ENCODE measurements at places on chromosomes 1 and 21.
A peak's percentile ranks its signal among the peaks of the same experiment; 100 is the strongest.

DNA sequence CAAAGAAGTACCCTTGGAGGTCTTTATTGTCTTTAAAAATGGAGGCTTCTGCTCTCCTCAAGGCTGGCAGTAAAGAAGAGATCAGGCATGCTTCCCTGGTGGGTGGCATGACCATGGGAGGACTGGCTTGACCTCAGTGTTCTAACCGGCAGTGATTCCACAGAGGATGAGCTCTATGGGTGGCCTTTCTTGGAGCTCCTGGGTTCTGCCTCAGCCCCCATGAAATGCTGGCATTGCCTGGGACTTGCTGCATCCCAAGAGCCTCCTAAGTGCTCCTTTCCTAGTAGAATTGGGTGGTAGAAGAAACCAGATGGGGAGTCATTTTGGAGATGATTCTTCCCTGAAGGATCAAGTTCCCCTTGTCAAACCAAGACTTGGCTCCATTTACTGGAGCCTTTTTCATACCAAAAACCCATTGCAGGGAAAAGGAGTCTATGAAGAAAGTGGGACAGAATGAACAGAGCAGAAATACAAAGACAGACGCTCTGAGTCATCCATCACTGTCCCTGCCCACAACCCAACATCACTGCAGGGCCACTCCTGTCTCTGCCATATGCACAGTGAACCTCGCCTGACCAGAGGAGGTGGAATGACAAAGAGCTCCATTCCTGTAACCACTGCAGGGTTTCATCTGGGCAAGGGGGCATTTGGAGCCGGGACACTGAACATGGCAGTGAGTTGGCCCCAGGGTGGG lies 42.4 kb downstream of the RIMS3 start:
- DNase-seq = no peak

- DNase-seq = no peak
Measured at GRCh38 chr1:69947837-69948236, 257.5 kb downstream of the LRRC40 start.

- no peak for DNase-seq
Measured at GRCh38 chr21:34952701-34953100, 96.4 kb downstream of the RUNX1 start.

DNA sequence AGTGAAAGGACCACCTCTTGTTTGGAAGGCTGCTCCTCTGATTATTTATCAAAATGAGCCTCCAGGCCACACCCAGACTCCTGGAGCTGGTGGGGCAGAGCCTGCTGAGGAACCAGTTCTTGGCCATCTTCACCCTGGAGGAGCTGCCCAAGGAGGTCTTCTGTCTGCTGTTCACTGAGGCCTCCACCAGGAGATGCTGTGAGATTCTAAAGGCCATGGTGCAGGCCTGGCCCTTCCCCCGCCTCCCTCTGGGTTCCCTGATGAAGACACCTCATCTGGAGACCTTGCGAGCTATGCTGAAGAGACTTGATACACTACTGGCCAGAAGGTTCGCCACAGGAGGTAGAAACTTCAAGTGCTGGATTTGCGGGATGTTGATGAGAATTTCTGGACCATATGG lies 61.7 kb upstream of the GJA8 start:
- no peak for DNase-seq

GRCh38 chr1:64775113-64775512 lies 30.2 kb downstream of the RAVER2 start:
- DNase-seq = no peak

- DNase-seq = no peak
Measured at GRCh38 chr1:194296201-194296600, 1109.8 kb upstream of the B3GALT2 start.

GRCh38 chr1:156083800-156084790 lies 1.8 kb upstream of the MEX3A start:
- no peak for DNase-seq

GRCh38 chr1:97538113-97538512 lies 382.7 kb downstream of the DPYD start:
- DNase-seq = no peak

DNA sequence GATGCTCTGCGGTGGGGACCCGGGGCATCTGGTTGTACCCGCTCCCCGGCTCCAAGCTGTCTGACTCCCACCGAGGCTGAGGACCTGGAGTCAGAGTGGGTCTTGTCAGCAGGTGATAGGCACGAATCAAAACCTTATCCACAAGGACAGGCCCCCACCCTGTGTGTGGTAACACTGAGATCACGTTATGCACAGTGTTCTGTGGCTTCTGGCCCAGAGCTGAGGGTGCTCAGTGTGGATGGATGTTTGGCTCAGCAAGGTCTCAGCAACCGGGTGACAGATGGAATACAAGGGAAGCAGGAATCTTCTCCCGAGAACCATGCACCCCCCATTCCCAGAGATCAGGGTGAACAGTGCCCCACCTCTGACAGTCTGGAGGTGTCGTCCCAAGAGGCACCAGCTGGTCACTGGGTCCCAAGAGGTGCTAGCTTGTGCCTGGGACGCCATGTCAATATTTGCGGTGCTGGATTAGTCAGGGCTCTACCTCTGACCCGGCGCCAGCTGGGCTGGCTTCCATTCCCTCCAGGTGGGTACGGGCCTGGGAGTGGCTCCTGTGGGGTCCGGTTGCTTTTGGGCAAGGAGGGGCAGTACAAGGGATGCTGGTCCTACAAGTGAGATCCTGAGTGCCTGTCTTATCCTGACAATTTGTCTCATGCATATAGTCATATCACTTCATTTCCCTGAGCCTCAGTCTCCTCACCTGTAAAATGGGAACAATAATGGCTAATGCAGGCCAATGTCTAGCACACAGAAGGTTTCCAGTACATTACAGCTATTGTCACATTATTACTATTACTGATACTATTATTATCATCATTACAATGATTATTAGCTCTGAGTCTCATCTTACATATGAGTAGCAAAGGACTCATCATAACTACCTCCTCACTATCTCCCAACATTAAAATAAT lies 957 bp downstream of the CAPN9 start:
- no peak for DNase-seq

- no peak for DNase-seq
Measured at GRCh38 chr1:38028671-38029070, 16.1 kb downstream of the UTP11 start.

GRCh38 chr1:194419721-194420120 lies 1233.3 kb upstream of the B3GALT2 start:
- no peak for DNase-seq

DNA sequence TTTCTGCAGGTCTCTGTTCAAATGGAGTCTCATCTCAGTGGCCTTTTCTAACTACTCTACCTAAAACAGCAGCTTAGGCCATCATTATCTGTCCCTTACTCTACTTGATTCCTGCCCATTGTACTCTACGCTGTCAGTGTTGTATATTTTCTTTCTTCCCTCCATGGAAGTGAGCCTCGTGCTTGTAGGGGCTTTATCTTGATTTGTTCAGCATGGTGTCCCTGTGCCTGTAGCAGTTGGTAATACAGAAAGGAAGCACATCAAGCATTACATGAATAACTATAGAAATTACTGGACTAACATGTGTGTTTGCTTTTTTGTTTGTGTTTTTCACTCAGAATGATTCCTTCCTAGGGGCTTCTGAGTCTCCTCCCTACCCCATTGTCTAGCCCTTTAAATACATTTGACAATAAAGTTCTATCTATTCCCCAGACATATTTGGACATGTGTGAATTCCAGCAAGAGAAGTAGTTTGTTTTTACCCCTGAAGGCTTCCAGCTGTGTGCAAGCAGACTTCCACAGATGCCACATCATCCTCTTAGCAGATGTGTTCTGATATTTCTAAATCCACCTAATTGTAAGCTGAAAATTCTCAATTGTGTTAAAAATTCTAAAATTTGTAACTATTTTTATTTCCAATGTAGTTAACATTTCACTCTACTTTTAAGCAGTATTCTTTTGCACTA lies 40.3 kb downstream of the PRMT2 start:
- no peak for DNase-seq

DNA sequence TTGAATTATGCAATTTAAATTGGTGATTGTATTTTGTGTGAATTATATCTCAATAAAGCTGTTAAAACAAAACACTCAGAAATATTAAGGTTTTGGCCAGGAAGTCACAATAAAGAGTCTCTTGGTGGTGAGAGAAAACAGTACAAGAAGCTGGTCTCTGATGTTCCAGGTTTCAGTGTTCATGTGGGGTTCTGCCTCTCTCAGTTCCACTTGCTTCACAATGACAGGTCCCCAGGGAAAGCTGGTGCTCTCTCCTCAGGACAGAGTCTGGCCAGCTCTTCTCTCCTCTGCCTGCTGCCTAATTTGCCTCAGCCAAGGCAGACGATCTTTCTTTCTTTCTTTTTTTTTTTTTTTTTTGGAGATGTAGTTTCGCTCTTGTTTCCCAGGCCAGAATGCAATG lies 342.9 kb upstream of the PLXNA2 start:
- no peak for DNase-seq

DNA sequence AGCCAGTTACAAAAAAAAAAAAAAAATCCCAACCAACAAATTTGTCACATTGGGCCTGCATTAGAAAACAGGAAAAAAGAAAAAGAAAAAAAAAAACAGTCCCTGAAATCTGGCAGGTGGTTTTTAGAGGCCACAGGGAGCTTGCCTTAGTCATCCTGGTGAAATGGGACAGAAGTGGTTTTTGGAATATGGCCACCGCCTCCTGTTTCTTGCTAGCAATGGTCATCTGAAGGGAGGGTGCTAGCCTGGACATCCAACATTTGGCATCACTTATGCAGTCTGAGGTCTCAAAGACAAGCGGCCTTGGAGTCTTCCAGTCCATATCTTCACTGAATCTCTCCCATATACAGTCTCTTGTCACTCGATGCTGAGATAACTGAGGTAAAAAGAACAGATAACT lies 20.1 kb upstream of the NKAIN1 start:
- DNase-seq = no peak

- DNase-seq = peak; percentile 71
Measured at GRCh38 chr1:12601700-12602658, 16.0 kb downstream of the DHRS3 start.

- no peak for DNase-seq
Measured at GRCh38 chr1:180627411-180627810, 4.4 kb upstream of the XPR1 start.
